ENCODE measurements at places on chromosomes 5 and 9.

DNA sequence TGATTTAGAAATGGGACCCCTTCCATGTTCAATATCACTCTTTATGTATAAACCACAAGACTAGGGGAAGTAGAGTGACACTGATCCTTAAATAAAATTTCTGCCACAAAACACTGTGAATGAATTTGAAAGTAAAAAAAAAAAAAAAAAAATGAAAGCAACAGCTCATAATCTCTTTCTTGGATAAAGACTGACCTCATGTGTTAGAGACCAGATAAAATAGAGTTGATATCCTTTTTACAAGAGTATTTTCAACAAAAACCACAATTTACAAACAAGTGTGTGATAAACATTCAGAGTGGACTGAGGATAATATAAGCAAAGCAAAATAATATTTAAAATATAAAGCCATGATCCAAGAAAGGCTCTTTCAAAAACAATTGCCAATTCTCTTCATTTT, 180.2 kb downstream of the FBXL17 start:
- no peak for DNase-seq

GRCh38 chr5:80043187-80043586, 8.0 kb downstream of the THBS4 start:
- DNase-seq = no peak

GRCh38 chr9:18394847-18395351, 79.1 kb upstream of the ADAMTSL1 start:
- DNase-seq = no peak

- DNase-seq = no peak
These were observed 64.3 kb downstream of the GOLM1 start for GRCh38 chr9:86034863-86035734.

DNA sequence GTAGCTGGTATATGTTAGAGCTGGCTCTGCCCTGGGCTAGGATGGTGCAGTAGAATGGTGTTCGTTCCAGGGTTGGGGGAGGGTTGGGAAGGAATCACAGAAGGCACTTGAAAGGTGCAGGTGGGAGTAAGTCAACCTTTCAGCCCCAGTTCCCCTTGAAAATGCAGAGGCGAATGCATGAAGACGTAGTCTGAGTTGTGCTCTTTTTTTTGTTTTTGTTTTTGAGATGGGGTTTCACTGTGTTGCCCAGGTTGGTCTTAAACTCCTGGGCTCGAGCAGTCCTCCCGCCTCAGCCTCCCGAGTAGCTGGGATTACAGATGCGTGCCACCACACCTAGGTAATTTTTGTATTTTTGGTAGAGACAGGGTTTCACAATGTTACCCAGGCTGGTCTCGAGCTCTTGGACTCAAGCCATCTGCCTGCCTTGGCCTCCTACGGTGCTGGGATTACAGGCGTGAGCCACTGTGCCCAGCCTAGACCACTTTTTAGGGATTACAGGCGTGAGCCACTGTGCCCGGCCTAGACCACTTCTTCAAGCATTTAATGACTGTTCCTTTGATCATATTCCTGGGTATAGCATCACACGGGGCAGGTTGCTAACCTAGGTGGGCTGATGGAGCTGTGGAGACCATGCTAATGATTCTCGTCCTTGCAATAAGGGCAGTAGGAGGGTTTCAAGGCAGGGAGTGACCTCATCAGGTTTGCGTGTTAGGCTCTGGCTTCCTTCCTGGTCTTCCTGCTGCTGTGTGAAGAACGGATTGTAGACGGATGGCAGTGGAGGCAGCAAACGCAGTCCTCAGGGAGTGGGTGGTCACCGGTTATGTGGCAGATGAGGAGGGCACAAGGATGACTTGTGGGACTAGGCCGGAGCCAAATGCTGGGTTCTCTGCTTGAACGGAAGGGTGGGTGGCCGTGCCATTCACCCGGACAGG, 13.7 kb downstream of the EHMT1 start:
- no peak for DNase-seq

- no peak for DNase-seq
These were observed 51.2 kb downstream of the STRBP start for GRCh38 chr9:123217128-123217654.

DNA sequence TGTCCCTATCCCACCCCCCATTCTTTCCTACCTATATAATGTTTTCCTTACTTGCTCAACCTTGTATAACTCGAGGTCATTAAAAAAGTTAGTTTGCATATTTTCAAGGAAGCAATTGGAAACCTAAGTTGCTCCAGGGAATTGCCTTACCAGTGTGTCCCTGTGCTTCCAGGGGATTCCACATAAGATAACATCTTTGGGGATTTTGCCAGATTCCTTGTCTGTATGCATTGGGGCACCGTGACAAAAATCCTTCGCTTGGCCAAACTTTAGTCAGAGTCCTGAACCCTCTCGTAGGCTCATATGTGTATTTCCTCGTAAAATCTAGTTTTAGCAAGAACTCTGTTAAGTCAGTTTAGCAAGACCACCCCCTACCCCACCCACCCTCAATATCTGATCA, 14.7 kb upstream of the OSMR start:
- DNase-seq = no peak

GRCh38 chr9:91751922-91752321, 198.1 kb downstream of the ROR2 start:
- no peak for DNase-seq

Data from activated naive CD4-positive, alpha-beta T cell treated with anti-CD3 and anti-CD28 coated beads for 36 hours (primary cell).